AG09309 (cell line): ENCODE measurements at places on chromosomes 6 and 20.

GRCh38 chr6:135922174-135922573 lies 70.7 kb downstream of the PDE7B start:
- peak; percentile 94 for DNase-seq

DNA sequence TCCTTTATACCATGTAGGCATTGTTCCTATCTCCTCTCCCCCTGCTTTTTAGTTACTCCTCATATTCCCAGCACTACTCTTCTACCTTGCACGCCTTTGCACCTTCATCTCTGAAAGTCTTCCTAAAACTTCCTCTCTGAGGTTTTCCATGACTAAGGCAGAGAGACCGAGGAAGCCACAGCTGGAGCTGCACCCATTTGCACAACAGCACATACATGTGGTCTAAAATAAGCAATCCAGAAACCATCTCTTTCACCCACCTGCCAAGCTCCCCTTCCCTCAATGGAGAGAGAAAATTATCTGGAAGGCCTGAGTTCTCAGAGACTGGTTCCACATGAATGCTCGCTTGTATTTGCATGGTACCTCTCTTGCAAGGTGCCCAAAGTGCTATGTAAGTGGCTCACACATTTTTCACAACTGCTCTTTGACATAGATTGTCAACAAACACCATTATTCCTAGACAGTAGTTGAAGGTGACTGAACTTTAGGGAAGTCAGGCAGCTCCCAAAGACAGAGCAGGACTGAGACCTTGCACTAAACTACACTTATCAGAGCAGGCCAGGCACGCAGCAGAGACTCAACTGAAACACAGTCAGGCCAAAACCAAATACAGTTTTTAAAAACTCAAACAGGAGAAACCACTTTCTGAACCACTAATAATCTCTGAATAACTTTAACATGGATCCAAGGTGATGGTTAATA lies 313.2 kb downstream of the TFAP2A start:
- no peak for DNase-seq

- peak; percentile 75 for DNase-seq
Measured at GRCh38 chr6:151330130-151330696, 61.1 kb downstream of the ZBTB2 start.

DNA sequence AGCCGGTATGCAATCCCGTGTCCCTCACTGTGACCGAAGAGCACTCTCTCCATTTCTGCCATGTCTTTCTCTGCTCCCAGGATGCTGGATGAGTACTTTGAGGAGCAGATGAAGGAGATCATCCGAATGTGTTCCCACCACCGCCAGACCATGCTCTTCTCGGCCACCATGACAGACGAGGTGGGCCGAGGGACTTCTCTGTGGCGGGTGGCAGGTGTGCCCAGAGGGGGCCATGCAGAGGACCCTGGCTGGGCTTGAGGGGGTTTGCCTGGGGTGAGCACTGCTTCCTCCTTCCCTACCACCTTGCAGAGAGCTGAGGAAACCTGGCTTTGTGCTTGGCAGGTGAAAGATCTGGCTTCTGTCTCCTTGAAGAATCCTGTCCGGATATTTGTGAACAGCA lies 14.0 kb downstream of the DDX27 start:
- DNase-seq = no peak

- no peak for DNase-seq
Measured at GRCh38 chr6:158231551-158232315, 63.6 kb downstream of the GTF2H5 start.

DNA sequence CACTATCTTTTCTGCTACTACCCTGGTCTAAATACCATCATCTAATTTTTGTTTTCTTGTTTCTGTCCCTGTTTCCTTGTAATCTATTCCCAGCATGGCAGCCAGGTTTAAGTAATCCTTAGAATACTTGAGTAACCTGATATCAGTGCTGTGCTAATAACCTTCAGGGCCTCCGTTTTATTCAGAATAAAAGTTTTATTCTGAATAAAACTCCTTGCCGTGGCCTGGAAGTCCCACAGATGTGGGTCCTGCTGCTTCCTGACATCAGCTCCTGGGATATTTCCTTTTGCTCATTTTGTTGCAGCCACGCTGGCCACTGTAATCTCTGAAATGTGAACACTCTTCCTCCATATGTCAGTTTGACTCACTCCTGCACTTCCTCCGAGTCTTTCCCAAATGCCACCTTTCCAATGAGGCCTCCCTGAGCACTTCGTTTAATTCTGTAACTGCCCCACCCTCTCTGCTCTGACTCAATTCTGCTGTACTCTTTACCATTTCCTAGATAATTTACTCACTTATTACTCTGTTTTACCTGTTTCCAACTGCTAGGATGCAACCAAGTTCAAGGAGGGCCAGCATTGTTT lies 114.0 kb upstream of the FOXA2 start:
- no peak for DNase-seq

DNA sequence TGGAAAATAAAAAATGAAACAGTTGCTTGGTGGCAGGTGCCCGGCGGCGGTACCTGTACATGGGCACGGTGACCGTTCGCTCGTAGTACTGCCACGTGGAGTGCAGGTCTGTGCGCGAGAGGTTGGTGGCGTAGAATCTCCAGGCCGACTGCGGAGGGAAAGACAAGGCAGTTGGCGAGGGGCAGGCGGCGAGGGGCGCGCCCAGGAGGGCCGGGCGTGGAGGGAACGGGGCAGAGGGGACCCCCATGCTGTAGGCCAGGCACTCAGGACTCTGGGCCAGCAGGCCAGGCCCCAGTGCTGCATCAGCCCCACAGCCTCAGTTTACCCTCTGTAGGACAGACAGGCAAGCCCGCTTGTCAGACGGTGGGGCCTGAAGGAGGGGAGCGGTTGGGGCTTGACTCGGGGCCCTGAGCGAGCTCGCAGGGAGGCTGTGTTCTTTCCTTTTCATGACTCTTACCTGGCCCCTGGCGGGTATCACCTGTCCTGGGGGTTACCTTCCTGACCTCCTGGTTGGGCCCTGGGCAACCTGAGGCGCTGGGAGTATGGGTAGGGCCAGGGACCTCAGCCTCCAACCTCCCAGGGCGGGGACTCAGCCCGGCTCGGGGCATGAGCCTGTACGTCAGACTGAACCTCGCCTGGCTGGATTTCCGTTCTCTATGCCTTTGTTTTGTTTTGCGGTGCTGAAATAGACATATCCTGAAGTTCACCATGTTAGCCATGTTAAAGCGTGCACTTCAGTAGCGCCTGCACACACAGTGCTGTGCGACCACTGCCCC lies 38.5 kb downstream of the KCNQ2 start:
- DNase-seq = no peak

GRCh38 chr20:11905460-11906179 lies 12.1 kb upstream of the BTBD3 start:
- no peak for DNase-seq

DNA sequence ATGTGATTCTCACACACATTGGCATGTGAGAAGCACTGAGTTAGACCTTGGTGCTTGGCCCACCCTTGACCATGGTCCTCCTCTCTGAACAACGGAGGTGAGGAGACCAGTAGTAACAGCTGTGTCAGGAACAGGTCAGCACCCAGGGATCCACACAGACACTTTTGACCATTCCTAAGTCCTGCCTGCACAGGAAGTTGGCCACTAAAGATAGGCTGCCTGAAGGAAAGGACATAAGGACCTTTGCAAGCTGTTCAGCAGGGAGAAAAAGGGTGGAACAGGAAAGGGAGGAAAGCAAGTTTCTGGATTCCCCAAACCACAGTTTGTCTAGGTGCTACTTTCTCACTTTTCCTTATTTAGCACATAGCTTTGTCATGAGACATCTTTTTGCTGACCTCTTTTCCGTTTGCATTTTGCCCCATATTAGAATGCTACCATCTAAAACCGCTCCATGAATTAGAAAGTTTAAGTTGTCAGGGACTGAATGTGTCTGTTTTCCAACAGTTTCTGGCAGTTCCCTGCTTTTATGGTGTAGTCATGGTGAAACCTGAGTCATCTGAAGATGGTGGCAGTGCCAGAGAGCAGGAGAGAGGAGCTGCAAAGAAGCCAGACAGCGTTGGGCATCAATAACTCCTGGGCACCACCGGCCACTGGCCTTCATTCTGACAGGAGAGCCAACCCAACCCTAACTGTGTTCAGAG lies 1.1 kb upstream of the CD109 start:
- DNase-seq = no peak

DNA sequence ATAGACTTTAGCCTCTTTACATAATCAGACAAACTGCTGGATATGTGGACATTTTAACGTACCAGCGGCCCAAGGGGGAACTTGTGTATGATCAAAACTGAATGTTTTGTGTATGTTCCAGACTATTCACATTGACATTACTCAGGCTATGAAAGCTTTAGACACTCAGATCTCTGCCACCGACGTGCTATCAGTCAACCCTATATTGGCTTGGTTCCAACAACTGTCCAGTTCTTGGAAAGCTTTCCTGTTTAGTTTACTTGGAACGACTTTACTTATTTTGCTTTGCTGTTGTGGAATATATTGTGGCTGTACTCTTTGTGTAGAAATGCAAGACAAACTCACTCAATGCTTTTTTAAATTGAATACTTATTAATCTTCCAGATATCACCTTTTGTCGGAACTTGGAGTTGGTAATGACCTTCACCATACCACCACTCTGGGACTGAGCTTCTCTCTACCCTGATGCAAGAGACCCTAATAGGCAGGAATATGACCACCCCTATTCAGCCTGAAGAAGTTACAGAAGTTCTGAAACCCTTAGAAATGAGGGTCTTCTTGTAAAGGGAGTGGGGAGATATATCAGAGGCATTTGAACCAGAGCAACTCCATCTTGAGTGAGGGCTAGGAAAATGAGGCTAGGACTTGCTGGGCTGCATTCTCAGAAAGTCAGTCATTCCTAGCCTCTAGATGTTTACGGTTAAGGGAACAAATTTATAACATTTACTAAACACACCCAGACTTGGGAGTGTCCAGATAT lies 49.0 kb upstream of the PAX1 start:
- no peak for DNase-seq

GRCh38 chr6:35453236-35453635 lies 1.1 kb downstream of the FANCE start:
- no peak for DNase-seq

DNA sequence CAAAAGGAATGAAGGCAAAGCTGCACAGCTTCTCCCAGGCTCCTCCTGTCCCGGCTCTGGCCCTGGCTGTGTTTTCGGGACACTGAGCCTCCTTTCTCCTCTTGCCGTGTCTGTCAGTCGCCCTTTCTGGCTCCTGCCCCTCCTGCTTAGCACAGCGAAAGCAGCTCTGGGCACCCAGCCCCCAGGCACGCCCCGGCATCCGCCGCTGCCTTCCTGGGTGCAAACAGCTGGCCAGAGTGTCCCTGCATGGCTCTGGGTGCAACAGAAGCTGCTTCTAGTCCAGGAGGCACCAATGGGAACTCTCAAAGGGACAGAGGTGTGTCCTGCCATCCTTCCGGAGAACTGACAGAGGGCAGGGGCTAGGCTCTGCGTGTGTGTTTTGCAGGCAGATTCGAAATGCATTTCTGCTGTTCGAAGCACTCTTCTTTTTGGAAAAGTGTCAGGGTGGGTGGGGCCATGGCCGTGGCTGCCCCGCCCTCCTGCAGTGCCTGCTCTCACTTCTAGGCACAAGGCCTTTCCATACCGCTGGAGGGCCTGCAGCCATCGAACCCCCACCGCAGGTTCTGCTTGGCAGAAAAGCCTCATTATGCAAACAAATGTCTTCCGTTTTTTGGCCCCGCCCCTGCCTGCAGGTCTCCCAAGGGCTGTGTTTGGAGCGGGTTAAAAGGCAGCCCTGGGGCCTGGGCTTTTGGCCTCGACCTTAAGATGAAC lies 15.5 kb downstream of the COL9A3 start:
- no peak for DNase-seq

DNA sequence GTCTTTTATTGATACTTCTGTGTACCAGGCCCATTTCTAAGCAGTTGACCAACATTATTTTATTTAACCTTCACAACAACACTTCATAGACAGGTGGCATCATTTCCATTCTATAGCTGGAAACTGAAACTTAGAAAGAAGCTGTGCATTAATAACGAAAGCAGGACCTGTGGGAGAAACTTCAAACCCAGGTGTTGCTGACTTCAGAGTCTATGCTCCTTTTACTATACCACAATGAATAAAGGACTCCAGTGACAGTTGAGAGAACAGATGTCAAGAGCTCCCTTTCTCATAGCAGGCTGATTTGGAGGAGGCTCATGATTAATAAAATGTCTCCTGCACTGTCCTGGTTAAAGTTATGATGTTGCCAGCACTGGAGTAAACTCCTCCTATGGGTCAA lies 56.6 kb upstream of the POU3F2 start:
- DNase-seq = no peak

GRCh38 chr6:116459927-116460326 lies 1.2 kb upstream of the CALHM6 start:
- DNase-seq = no peak

GRCh38 chr20:63628246-63628975 lies 1.5 kb upstream of the GMEB2 start:
- no peak for DNase-seq

DNA sequence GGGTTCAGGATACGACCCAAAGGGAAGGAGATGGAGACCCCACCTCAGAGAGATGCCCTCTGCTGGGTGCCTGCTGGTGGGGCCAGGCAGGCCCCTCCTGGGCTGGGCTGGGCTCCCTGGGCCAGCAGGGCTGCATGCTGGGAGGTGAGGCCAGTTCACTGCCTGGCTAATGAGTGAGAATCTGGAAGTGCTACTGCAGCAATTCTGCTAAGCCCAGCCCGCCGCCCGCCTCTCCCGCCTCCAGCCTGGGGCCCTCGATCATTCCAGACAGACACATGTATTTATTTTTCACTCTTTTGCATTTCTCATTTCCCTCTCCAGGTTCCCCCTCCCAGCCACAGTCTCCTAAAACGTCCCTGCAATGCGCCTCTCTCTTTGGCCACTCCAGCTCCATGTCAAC lies 79.6 kb downstream of the CDH22 start:
- no peak for DNase-seq

GRCh38 chr6:159836718-159837490 lies 36.8 kb downstream of the PNLDC1 start:
- no peak for DNase-seq

- no peak for DNase-seq
Measured at GRCh38 chr6:116165596-116165995, 39.7 kb upstream of the COL10A1 start.

GRCh38 chr6:81304466-81304865 lies 448.0 kb downstream of the TENT5A start:
- no peak for DNase-seq
